ENCODE measurements at places on chromosomes 6 and 20.
A peak's percentile ranks its signal among the peaks of the same experiment; 100 is the strongest.

GRCh38 chr20:34431168-34431567 lies 68.1 kb downstream of the ITCH start:
- peaks cover 25% of the 10 kb centered on the region for H3K4me1 ChIP-seq
- H3K27ac ChIP-seq: peak overlapping the region; percentile 15
- no peaks in the 10 kb centered on the region for H3K27me3 ChIP-seq
- no peak for DNase-seq
- peaks cover 22% of the 10 kb centered on the region for H3K36me3 ChIP-seq
- no peak overlapping the region for H3K4me3 ChIP-seq

DNA sequence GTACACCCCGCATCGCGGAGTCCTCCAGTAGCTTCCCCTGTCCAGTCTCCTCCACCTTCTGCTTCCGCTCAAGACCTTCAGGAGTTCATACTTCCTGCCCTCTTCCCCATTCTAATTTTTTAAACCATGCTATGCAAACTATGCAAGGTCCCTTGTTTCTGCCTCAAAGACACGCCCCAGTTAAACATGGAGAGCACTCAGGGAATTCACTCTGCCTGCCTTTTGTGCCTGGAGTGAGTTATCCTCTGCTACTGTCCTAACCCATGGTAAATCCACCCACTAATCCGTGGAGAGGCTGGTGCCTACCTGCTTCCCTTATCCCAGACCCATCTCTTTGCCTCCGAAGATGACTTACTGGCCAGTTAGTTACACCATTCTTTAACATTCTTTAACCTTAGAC lies 473.7 kb upstream of the JARID2 start:
- H3K27me3 ChIP-seq: no peaks in the 10 kb centered on the region
- no peak for DNase-seq
- no peaks in the 10 kb centered on the region for H3K36me3 ChIP-seq
- no peak overlapping the region for H3K4me3 ChIP-seq

- H3K27ac ChIP-seq: no peak overlapping the region
- peaks cover 40% of the 10 kb centered on the region for H3K36me3 ChIP-seq
- no peak overlapping the region for H3K4me3 ChIP-seq
- no peaks in the 10 kb centered on the region for H3K27me3 ChIP-seq
Measured at GRCh38 chr6:35905841-35906498, 14.9 kb downstream of the SRPK1 start.

DNA sequence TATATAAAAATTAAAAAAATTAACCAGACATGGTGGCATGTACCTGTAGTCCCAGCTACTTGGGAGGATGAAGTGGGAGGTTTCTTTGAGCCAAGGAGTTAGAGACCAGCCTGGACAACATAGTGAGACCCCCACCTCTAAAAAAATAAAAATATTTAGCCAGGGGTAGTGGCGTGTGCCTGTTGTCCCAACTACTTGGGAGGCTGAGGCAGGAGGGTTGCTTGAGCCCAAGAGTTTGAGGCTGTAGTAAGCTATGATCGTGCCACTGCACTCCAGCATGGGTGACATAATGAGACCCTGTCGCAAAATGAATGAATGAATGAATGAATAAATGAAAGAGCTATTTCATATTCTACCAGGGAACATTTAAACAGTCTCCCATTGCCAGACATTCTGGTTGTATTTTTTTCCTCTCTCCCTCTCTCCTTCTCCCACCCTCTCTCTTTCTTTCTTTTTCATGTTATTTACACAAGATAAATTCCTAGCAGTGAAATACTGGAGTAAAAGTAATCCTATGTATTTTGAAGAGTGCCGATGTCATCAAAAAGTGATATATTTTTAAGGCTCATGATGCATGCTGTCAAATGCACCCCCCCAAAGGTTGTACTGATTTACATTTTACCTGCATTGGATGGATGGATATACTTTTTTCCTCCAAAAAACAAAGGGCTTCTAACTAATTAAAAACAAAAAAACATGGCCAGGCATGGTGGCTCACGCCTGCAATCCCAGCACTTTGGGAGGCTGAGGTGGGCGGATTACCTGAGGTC lies 194.8 kb upstream of the ZNF217 start:
- H3K27ac ChIP-seq: no peak overlapping the region
- peaks cover 35% of the 10 kb centered on the region for H3K4me1 ChIP-seq
- no peaks in the 10 kb centered on the region for H3K36me3 ChIP-seq
- no peak overlapping the region for H3K4me3 ChIP-seq
- no peak for DNase-seq

- DNase-seq: no peak
Measured at GRCh38 chr20:41617059-41617901, 897 bp downstream of the CHD6 start.

GRCh38 chr20:5945963-5946362 lies 4.4 kb downstream of the TRMT6 start:
- H3K27me3 ChIP-seq: no peaks in the 10 kb centered on the region
- no peak overlapping the region for H3K4me3 ChIP-seq
- H3K4me1 ChIP-seq: peaks cover 19% of the 10 kb centered on the region
- peaks cover 60% of the 10 kb centered on the region for H3K36me3 ChIP-seq
- no peak overlapping the region for H3K27ac ChIP-seq

DNA sequence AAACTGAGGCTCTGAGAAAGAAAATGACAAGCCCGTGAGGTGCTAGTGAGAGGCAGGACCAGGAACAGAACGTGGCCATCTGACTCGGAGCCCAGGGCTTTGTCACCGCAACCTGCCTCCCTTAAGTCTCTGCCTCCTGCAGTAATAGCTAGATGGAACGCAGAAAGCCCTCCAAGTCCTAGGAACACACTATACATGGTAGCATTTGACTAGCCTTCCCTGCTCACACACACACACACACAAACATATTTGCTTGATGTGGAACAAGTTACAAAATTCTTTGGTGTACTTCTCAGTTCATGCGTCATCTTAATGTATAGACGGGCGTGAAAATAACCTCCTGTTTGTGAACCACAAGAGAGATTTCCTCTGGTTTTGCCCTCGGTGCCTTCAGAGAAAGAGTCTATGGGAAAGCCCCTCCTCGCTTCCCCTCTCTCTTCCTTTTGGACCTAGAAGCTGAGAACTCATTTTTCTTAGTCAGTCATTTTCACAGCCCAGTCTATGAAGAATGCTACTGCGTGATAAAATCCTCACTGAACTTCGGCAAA lies 38.8 kb downstream of the C6orf52 start:
- H3K27me3 ChIP-seq: peaks cover 41% of the 10 kb centered on the region
- no peaks in the 10 kb centered on the region for H3K36me3 ChIP-seq
- no peak overlapping the region for H3K27ac ChIP-seq
- no peak for DNase-seq
- H3K4me3 ChIP-seq: peak overlapping the region; percentile 13
- peaks cover 12% of the 10 kb centered on the region for H3K4me1 ChIP-seq

DNA sequence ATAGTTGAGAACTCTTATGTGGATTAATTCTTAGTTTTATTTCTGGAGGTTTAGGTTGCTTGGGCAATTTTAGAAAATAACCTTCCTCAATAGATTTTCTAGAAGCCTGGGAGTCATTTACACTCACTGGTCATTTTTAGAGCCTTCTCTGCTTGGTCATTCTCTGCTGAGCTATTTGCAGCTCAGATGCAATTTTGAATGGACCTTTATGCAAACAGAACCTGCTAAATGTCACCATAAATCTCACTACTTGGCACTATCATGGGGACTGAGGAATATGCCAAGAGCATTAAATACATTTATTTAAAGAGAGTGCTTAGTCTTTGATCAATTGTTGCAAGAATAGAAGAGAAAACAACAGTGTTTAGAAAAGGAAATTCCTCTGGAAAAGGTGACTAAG lies 154.0 kb downstream of the CLVS2 start:
- no peaks in the 10 kb centered on the region for H3K27me3 ChIP-seq
- H3K4me1 ChIP-seq: no peaks in the 10 kb centered on the region
- DNase-seq: no peak
- no peaks in the 10 kb centered on the region for H3K36me3 ChIP-seq

GRCh38 chr20:63536997-63537524 lies at the start of gene PTK6:
TSS of gene PTK6 (minus strand) at chr20:63537376. CDS start at chr20:63537314, 62 bp downstream.
- H3K4me3 ChIP-seq: peak within 1 kb of the TSS; percentile 83
- no peaks in the 10 kb centered on the region for H3K36me3 ChIP-seq
- H3K27me3 ChIP-seq: no peaks in the 10 kb centered on the region
- H3K27ac ChIP-seq: peak within 1 kb of the TSS; percentile 90

DNA sequence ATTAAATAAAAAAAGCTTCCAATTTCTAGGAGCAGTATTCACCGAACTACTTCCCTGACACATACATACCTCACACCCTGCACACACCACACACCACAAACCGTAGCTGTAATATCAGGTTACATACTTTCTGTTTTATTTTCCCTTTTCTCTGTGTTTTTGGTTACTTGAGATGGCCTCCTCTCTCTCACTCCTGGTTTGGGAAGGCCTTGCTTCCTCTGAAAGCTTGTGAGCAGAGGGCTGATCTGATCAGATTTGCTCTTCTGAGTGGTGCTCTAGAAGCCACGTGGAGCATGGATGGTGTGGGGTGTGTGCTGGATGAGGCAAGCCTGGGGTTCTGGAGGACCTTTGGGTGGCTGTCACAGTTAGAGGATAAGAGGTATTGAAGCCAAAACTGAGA lies 20.9 kb downstream of the UTRN start:
- H3K27me3 ChIP-seq: peaks cover 14% of the 10 kb centered on the region
- no peaks in the 10 kb centered on the region for H3K36me3 ChIP-seq
- H3K4me3 ChIP-seq: peak overlapping the region; percentile 4

GRCh38 chr6:93679836-93680235 lies 260.5 kb upstream of the EPHA7 start:
- no peaks in the 10 kb centered on the region for H3K27me3 ChIP-seq
- H3K4me1 ChIP-seq: no peaks in the 10 kb centered on the region
- no peak overlapping the region for H3K27ac ChIP-seq

- peak overlapping the region; percentile 56 for H3K27ac ChIP-seq
- no peaks in the 10 kb centered on the region for H3K36me3 ChIP-seq
- DNase-seq: no peak
- H3K4me1 ChIP-seq: no peaks in the 10 kb centered on the region
- no peak overlapping the region for H3K4me3 ChIP-seq
- H3K27me3 ChIP-seq: no peaks in the 10 kb centered on the region
Measured at GRCh38 chr20:6075428-6076219, 21.8 kb upstream of the LRRN4 start.

DNA sequence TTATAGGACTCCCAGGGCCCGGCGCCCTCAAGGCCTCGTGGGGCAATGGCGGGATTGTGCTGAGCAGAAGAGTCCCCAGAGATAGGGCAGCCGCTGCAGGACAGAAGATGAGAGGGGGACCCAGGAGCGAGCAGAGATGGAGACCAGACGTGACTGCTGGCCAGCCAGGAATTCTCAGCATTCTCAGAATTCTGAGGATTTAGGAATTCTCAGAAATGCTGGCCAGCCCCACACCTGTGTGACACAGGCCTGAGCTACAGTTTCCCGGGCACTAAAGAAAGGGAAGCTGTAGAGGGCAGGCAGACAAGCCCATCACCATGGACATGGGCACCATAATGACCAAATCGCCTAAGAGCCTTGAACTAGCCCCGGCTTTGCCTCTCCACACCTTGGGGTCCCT lies 186.2 kb upstream of the CDH4 start:
- DNase-seq: no peak
- H3K4me1 ChIP-seq: no peaks in the 10 kb centered on the region
- no peaks in the 10 kb centered on the region for H3K36me3 ChIP-seq
- H3K27me3 ChIP-seq: no peaks in the 10 kb centered on the region
- H3K4me3 ChIP-seq: no peak overlapping the region

GRCh38 chr20:44756011-44756688 lies 10.5 kb downstream of the KCNK15 start:
- no peak overlapping the region for H3K27ac ChIP-seq
- no peaks in the 10 kb centered on the region for H3K36me3 ChIP-seq
- no peaks in the 10 kb centered on the region for H3K4me1 ChIP-seq
- H3K4me3 ChIP-seq: no peak overlapping the region
- peaks cover 33% of the 10 kb centered on the region for H3K27me3 ChIP-seq

DNA sequence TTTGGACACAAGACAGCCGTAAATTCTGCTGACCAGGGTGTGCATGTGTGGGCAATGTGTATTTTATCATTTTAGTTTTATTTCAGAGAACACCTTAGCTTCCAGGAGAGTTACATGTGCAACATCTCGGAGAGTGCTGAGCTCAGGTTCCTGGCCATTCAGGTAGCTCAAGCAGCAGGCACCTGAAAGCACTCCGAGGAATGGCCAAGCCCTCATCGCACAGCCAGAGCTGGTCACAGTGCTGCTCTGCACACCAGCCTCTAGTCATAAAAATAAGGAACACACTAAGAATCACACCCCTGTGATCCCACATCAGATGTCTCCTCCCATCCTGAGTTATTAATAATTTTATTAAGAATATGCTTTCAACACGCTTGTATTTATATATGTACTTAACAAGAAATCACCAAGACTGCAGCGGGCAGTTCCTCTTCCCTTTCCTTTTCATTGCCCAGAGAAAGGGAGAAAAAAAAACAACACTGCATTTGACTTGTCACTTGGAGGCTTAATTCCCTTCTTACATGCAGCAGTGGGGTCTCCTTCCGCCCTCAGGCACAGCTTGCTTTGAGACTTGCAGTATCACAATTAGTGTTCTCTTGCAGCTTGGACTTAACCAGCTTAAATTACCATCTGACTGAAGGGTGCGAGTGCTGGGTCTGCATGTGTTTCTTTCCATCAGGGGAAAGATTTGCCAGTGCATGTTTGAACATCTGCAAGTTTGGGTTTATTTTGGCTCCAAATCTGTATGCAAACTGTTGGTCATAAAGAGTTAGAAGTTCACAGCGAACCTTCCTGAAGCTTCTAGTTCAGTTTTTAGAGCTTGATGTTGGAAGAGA lies 36.0 kb upstream of the IRF4 start:
- peaks cover 85% of the 10 kb centered on the region for H3K4me1 ChIP-seq
- H3K27ac ChIP-seq: peak overlapping the region; percentile 100
- peak; percentile 43 for DNase-seq
- peaks cover 11% of the 10 kb centered on the region for H3K36me3 ChIP-seq

GRCh38 chr20:45019027-45019761 lies 52.9 kb downstream of the STK4 start:
- no peak overlapping the region for H3K4me3 ChIP-seq
- H3K27ac ChIP-seq: no peak overlapping the region
- no peaks in the 10 kb centered on the region for H3K27me3 ChIP-seq
- DNase-seq: no peak
- peaks cover 47% of the 10 kb centered on the region for H3K36me3 ChIP-seq

DNA sequence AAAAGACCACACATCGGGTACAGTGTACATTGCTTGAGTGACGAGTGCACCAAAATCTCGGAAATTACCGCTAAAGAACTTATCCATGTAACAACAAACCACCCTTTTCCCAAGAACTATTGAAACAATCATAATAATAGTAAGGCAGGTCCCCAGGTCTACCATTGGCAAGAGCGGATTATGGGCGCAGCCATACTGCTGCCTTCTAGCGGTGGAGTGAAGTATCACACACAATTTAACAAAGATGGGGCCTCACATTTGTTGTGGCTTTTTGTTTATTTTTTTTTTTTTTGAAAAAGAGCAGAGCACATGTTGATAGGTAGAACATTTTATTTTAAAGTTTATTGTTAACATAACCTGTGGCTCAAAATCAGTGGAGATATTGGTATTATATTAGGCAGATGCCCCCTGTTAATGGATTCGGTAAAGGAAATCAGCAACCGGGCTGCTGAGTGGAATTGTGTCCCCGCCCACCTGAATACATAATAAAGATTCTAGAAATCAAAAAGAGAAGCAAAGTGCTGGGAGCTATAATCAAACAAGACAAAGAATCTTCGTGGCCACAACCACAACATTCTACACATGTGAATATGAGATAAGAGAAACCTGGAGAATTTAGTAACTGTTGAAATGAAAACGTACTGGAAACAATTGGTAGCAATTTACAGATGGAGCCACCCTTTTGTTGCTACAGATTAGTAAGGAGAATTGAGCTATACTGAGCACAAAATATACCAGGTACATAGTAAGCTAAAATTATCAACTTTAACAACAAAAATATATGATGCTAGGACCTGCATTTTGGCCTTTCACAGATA lies 94.2 kb upstream of the EXOC2 start:
- no peak overlapping the region for H3K4me3 ChIP-seq
- peak overlapping the region; percentile 6 for H3K27ac ChIP-seq
- H3K27me3 ChIP-seq: peaks cover 18% of the 10 kb centered on the region
- DNase-seq: no peak

GRCh38 chr20:22836211-22836610 lies 198.9 kb upstream of the SSTR4 start:
- peaks cover 17% of the 10 kb centered on the region for H3K27me3 ChIP-seq
- H3K27ac ChIP-seq: no peak overlapping the region
- H3K4me3 ChIP-seq: no peak overlapping the region
- no peaks in the 10 kb centered on the region for H3K36me3 ChIP-seq
